RKO (cell line): ENCODE measurements at places on chromosomes 4 and X.

GRCh38 chr4:2057382-2058065 is 1.6 kb upstream of the NAT8L start:
- DNase-seq = no peak

DNA sequence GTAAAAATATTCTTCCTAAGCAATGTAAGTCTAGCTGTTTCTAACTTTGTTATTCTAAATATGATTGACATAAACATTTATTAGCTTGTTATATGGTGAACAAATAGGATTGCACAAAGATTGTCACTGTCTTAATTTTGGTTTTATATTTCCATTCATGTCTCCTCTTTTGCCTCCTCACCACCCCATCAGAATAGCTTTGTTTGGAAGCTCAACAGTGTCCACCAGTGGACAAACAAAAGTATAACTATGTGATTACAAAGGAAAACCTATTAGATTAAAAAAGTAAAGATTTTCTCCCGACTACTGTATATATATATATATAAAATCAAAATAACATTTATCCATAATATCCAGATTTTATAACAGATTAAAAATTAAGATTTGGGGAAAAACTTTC is 468.2 kb downstream of the ZIC3 start:
- peak; percentile 25 for DNase-seq

DNA sequence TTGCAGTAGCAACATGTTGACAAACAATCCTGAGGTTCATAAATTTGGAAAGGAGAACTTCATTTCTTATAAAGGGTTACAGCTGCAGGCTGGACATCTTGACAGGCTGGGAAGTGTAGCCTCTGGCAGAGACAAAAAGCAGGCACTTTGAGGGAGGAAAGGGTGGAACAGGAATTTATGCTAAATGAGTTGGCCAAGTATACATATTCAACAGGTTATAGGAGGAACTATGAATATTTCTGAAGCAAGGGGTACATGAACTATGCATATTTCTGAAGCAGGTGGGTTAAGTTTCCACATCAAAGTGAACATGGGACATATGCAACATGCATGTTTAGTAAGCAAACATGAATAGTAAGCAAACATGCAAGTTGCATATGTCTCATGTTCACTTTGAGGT is 1.6 kb upstream of the ANTXR2 start:
- DNase-seq = no peak

- peak; percentile 66 for DNase-seq
These were observed 51.2 kb upstream of the CHRNA9 start for GRCh38 chr4:40283968-40284367.

DNA sequence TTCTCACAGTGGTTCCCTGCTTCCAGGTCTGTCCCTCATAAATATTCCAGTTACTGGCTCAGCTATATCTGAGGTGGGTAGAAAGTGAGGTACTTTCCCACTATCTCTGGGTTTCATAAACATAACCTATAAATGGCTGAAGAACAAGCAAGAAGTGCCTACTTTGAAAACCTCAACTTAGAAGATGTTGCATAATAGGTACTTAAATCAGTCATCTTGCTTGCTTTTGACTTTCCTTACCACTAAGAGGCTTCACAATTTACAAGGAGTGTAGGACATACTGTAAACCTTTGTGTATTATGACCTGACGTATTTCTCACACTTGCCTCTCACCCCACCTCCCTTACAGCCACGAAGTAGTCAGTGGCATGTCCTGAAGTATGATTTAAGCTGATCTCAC is 145.9 kb downstream of the PCDH19 start:
- DNase-seq = no peak

DNA sequence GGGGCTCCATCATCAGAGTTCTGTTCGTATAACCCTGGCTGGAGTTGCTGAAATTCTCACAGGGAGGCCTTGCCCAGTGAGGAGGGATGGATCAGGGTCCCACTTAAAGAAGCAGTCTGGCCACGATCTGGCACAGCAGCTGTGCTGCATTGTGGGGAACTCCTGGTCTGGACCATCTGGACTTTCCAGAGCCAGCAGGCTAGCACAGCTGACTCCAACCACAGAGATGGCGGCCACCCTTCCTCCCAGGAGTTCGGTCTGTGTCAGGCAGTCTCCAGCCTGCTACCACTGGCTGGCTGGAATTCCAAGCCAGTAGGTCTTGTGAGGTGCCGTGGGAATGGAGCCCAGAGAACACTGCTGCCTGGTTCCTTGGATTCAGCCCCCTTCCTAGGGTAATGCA is 62.0 kb downstream of the SLAIN2 start:
- DNase-seq = no peak

GRCh38 chr4:37440501-37440900 is 196.0 kb downstream of the NWD2 start:
- no peak for DNase-seq

GRCh38 chr4:74255096-74255495 is 53.2 kb upstream of the EPGN start:
- DNase-seq = no peak

DNA sequence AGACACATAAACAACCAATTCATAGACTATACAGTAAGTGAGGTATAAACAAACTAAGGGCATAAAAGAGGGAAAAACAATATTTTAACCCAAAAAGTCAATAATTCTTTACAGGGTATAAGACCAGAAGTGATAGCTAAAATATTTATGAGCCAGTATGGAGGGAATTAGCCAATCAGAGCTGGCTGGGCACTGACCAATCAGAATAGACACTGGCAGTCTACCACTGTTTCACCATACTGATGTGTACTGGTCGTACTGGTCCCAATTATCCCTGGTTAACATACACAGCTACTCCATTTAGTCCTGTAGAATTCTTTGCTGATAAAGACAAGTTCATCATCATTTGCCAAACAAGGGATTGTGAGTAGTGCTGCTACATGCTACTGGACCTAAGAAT is 9.8 kb upstream of the SLC9B1 start:
- no peak for DNase-seq

DNA sequence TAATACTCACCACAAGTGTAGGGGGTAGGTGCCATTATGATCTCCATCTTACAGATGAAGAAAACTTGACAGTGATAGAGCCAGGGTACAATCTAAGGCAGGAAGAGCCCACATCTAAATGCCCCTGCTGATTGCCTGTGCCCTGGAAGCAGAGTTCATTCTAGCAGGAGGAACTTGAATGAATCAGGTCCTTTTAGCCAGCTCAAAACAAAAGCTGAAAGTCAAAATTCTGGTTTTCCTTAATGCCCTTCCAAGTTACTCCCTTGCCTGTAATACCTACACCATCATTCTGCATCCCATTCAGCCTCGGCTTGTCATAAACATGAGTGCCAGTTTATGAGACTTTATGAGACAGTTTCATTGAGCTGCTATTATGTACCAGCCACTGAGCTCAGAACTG is 89.6 kb downstream of the SCD5 start:
- no peak for DNase-seq
